ENCODE measurements at places on chromosomes 1 and 21.

DNA sequence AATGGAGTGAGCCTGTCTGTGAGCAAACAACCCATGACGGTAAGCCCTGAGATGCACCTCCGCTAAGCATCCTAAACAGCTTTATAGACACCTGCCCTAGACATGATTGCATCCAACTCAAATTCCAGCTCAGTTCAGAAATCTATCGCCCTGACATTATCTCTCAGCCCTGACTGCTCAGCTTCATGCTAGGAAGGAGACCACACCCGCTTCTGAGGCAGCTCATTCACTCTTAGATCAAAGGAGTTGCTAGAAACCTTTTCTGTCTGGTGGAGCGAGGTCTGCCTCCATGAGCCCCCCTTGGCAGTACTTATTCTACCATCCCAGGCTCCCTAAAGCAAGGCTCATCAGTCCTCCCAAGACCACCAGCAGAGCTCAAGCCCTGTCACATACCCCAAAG is 17.0 kb downstream of the IL10RB start:
- DNase-seq: no peak

DNA sequence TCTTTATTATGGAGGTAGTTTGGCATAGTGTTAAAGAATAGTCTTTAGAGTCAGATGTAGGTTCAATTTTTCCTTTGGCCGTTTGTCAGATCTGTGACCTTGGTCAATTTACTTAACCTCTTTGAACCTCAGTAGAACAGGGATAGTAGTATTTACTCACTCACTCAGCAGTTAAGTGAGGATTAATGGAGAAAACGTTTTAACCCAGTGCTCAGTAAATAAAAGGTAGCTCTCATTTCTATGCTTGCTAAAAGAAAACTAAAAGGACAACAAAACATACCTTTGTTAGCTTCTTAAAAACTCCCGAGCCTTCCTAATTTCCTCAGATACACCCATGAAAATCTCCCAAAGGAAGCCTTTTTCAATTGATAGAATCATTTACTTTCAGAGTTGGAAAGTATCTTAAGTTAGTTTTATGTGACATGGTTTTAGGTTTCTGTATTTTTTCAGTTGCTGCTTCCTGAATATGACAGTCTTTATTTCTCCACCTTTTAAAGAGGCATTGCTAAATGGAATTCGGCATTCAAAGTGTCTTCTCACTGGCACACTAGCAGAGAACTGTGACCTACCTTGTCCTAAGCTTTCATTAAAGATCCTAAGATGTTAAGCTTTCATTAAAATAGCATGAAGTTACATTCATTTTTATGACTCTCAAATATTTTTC is 7.8 kb downstream of the ABCD3 start:
- DNase-seq: no peak

- no peak for DNase-seq
Measured at GRCh38 chr21:43806017-43806710, 16.8 kb downstream of the RRP1 start.

DNA sequence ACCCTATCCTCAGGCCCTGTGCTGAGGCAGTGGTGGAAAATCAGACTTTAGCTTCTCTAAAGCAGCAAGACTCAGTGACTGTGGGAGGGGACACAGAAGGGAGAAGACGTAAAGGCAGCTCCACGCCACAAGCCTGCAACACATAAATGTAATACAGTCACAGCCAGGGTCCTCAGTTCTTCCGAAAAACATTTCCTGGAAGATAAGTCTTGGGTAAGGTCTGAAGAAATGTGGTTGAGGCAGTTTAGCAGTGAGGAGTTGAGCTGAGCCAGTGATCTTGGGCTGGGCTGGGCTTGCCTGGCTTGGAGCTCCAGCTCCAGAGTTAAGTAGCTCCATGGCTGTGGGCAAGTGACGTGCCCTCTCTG is 127.8 kb upstream of the ADAR start:
- no peak for DNase-seq

GRCh38 chr1:64969305-64970046 is 3.1 kb upstream of the JAK1 start:
- no peak for DNase-seq

DNA sequence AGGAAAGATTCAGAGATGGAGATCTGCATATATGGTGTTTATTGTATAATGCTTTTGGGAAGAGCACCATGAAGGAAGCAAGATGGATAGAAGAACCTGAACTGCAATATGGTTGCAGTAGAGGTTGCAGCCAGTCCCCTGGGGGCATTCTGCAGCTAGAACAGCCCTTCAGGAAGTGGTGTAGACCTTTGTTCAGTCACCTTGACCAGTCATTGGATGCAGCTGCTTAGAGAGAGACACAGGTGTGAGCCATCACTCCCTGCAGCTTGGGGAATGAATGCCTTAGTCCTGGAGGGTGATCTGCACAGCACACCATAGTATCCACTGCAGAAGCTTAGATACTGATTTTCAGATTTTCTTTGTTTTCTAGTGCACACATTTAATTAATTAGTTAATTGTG is 42.3 kb downstream of the NEK7 start:
- no peak for DNase-seq

GRCh38 chr1:161726473-161727255 is 5.3 kb downstream of the FCRLB start:
- peak; percentile 66 for DNase-seq

GRCh38 chr1:150221552-150221951 is 14.4 kb downstream of the ANP32E start:
- DNase-seq: no peak

DNA sequence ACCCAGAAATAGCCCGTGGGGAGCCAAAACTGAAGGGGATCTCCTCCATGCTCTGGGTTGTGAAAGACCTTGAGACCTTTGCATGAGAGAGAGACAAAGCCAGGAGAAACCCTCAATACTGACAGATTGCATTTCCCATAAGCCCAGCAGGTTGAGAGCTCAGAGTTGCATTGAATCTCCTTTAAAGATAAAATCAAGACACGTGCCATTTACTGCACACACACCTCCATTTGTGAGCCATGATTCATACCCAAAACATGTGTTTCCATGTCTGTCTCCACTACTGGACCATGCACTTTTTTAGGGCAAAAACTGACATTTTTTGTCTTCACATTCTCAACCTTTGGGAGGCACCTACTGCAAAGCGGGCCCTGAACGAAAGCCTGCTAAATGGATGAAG is 144.0 kb upstream of the NRIP1 start:
- no peak for DNase-seq

- no peak for DNase-seq
Measured at GRCh38 chr21:45451771-45452182, 46.8 kb downstream of the COL18A1 start.

- DNase-seq: no peak
Measured at GRCh38 chr1:47732489-47732888, 264.7 kb downstream of the TRABD2B start.

DNA sequence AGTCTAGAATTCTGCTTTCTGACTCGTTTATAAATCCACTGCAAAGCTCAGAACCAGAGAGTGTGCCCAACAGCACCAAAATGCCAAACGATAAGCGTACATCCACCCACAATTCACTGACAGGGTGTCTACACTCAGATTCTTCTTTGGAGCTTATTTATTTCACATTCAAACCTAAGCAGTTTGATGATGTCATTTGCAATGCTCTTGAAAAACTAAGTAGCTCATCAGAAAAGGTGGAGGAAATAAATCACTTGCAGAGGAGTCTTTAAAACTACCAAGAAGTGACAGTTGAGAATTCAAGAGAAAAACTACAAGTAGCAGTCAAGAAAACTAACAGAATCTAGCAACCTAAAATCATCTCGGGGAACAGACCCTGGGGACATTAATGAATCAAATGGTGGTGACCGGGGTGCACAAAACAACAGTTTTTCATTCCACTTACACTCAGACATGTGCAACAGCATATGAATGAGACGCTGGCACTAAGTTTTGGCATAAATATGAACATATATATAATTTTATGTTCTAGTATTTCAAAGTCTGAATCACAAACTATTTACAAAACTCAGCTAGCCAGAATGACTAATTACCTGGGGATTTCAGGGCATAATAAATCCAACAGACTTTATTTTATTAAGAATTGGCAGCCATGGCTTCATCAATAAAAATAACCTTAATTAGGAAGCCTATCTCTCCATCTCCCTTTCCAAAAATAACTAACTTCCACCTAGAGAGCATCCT is 119.4 kb downstream of the SIPA1L2 start:
- peak; percentile 16 for DNase-seq

DNA sequence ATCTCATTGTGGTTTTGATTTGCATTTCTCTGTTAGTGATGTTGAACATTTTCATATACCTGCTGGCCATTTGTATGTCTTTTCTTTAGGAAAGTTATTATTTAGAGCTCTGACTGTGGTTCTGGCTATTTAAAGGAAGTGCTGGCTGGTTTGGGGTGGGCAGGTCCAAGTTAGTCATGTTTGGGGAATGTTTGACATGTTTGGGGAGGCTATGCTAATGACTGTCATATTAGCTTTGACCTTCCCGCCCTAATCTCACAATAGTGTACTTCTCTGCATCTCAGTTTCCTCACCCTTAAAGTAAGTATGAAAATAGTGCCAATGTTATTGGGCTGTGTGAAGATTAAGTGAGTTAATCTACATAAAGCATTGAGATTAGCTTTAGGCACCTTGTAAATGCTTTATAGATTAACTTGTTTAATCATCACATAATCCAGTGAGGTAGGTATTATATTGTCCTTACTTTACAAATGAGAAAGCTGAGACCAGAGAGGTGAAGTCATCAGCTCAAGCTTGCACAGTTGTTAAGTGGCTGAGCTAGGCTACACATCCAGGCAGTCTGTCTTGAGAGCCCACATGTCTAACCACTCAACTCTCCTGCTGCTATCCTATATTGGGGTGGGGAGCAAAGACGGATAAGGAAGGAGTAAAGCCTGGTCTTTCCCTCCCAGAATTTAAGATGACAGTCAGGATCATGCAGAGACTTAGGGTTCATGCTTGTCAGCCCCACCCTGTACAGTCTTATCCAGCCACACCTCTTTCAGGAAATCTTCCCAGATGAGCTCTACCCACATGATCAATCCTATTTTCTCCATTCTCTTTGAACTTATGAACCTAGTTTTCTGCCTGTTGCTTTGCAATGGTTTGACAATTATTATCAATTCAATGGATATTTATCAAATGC is 22.8 kb upstream of the CRNN start:
- no peak for DNase-seq

GRCh38 chr1:36654586-36654985 is 171.9 kb upstream of the CSF3R start:
- DNase-seq: no peak

- peak; percentile 82 for DNase-seq
Measured at GRCh38 chr1:182391362-182392049, at the start of gene GLUL. Gene GLUL, minus strand, starts transcription at chr1:182391790. Its CDS starts 3,053 bp downstream, at chr1:182388737.

DNA sequence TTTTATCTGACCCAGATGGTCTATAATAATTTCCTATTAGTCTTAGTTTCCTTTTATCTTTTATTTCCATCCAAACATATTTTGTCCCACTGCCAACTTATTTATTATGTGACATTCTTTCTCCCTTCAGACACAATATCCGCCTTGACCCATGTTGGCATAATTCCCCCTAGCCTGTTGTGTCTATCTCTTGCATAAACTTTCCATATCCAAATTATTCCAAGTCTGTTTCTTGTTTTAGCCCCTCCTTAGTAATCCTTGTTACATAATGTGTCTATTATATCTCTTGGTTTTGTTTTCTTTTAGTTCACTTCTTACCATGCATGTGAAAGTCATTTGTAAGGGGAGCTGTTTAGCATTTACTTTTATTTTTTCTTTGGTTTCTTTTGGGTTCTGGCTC is 81.6 kb upstream of the CACHD1 start:
- no peak for DNase-seq

- no peak for DNase-seq
Measured at GRCh38 chr1:202836623-202837403, 26.1 kb downstream of the PCAT6 start.

DNA sequence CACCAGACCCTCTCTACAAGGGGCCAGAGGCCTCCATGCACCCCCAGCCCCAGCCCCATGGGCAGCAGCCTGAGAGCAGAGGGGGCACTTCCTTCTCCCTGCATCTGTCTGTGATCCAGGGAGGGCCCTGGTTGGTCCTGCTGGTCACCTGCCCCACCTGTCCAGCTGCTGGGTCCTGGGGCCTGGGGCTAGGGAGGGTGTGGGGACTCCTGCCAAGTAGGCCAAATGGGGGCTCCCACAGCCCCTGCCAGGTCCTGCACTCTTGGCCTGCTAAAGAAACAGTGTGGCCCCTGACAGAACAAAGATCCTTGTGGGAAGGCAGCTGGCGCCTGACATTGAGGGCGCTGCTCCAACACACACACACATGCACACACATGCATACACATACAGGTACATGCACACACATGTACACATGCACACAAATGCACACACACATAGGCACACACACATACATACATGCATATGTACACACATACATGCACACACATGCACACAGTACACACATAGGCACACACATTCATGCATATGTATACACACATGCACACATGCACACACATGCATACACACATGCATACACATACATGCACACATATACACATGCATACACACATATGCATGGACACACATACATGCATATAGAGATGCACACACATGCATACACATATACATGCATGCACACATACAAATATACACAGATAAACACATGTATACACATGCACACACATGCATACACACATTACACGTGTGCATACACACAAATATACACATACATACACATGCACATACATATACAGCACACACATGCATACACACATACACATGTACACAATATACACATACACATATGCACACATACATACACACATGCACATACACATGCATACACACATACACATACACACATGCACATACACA is 49.9 kb downstream of the TRPM2 start:
- DNase-seq: no peak

- peak; percentile 73 for DNase-seq
Measured at GRCh38 chr21:25956993-25957714, 213.4 kb downstream of the APP start.

DNA sequence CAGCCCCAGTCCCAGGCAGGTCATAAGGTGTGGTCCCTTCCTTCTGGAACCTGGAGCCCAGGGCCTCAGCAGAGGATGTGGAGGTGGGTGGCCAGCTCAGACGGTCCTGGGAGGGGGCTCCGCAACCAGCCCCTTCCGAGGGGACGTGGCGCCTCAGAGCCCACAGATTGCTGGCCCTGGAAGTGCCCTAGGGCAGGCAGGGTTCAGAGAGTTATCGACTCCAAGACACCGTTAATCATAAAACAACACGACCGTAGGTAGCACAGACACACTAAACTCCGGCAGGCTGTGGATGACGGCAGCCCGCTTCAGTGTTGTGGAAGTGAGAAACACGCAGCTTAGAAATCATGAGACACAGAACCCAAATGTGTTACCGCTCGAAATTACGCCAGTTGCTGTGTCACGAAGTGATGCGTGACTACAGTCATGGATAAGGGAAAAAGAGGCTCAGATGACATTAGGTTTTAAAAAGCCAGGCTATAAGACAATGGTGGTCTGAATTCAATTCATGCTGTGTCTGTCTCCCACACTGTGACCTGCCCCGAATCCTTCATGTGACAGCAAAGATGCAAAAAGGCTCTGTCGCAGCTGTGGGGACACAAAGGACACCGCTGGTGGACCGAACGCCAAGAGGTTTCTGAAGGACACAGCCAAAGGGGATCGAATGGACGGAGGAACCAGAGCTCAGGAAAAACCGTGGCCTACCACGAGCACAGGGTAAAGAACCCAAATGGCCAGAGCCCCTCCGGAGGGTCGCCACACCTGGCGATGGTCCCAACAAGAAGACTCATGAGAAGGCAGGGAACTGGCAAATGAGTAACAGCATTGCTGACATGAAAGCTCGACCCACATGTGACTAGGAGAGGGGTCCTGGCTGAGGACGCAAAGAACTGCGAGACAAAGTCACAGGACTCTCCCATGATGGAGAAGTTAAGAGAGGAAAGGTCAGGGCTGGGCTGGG is 1.7 kb upstream of the SUMO3 start:
- DNase-seq: no peak
